CD4-positive, alpha-beta memory T cell (primary cell): ENCODE measurements at places on chromosomes 6 and 20. TPM values are rescaled to one million over a fixed set of nuclear protein-coding genes. Genes with fewer than 3 reads are reported as not detected.
A peak's percentile ranks its signal among the peaks of the same experiment; 100 is the strongest.

GRCh38 chr6:26342106-26343004 lies 22.6 kb upstream of the BTN3A2 start:
- no peak overlapping the region for H3K27ac ChIP-seq
- peak overlapping the region; percentile 40 for H3K4me3 ChIP-seq
- no peaks in the 10 kb centered on the region for H3K36me3 ChIP-seq
- H3K4me1 ChIP-seq, result peaks cover 11% of the 10 kb centered on the region

DNA sequence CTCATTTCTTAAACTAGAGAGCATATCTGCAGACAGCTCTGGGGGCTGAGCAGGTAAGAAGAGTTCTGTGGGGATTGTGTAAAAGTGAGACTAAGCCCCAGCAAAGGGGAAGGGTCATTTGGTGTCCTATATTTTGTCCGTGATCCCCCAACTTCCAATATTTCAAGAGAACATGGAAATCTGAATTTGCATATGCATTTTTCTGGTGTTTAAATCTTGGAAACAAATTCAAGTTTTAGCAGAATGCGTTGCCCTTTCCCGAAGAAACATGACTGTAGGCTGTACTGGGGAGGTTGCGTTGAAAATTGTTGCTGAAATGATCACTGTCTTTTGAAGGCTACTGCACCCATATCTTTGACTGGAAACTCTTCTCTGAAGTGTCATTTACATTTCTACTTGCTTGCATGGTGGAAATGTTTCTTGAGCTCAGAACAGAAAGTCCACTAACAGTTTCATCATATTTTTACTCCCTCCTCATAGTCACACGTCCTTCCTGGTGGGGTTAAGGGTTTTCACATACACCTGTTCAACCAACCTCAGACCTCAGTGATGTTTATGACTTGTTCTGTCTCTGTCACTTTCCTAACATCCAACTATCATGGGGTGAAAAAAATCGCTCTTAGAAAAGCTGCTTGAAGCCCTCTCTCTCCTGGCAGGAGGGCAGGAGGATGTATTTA lies 140.3 kb downstream of the BCAS1 start:
- no peaks in the 10 kb centered on the region for H3K27me3 ChIP-seq
- DNase-seq, result no peak
- H3K4me3 ChIP-seq, result no peak overlapping the region
- H3K36me3 ChIP-seq, result no peaks in the 10 kb centered on the region
- peaks cover 19% of the 10 kb centered on the region for H3K4me1 ChIP-seq

DNA sequence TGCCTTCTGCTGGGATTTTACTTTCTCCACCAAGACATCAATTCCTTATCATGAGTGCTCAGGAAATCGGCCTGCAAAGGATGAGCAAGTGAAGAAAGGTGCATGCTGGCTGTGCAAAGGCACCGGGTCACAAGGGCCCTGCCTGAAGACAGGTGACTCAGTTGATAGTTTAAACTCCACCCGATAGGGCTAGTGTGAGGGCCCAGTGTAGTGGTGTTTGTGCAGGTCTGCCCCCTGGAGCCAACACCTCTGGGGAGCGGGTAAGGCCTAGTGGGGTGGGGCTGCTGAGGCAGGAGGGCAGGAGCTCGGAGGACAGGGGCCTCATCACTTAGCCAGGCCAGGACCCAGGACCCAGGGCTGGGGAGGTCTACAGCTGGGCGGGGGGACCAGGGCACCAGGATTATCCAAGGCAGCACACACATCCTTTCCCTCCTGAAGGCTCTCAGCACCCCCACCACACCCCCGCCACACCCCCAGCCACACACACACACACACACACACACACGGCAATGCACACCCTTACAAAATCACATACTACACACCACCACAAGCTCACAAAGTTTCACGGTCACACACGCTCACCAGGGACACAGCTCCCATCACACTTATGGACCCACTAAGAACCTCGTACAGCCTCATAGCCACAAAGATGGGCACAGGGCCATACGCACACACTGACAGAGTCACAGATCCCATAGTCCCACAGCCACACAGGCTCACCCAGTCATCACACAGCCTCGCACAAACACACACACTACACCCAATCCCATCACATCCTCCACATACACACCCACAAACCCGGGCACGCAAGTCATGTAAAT lies 75.4 kb downstream of the GRM4 start:
- H3K4me1 ChIP-seq, result no peaks in the 10 kb centered on the region
- no peak overlapping the region for H3K4me3 ChIP-seq
- H3K27ac ChIP-seq, result no peak overlapping the region
- H3K27me3 ChIP-seq, result no peaks in the 10 kb centered on the region
- no peaks in the 10 kb centered on the region for H3K36me3 ChIP-seq
- DNase-seq, result no peak

DNA sequence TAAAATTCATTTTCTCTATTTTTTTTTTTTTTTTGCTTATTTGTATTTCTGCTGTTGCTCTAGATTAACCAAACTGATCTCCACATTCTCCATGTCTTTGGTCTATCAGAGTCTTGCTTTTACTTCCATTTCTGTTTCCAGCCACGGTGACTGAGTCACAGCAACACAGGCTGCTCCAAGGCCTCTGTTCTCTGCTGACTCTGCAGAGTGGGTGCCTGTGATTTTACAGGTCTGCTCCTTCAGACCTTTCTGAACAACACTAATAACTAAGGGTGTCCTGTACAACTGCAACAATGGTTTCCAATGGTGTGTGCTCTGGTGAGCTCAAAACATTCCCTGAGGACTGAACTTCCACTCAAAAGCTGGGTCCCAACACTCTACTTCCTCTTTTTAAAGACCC lies 102.3 kb upstream of the BMP2 start:
- no peak for DNase-seq
- H3K4me3 ChIP-seq, result no peak overlapping the region

DNA sequence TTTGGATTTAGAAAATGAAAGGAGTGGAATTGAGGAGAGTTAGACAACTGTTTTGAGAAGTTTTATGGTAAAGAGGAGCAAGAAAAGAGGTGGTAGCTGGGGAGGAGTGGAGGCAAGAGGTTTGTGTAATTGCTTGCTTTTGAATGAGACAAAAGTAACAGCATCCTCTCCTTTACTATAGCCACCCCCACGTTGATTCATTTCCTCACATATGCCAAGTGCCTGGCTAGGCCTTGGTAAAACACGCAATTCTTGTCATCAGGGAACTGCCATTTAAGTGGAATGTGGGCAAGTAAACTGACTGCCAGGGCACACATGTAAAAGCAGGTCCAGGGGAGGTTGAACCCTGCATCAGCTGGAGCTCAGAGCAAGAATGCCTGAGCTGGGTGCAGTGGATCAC lies 4.1 kb downstream of the MTRES1 start:
- no peak overlapping the region for H3K4me3 ChIP-seq
- no peaks in the 10 kb centered on the region for H3K27me3 ChIP-seq
- H3K27ac ChIP-seq, result no peak overlapping the region
- peaks cover 15% of the 10 kb centered on the region for H3K4me1 ChIP-seq
- DNase-seq, result no peak

TMEM151B gene
- not detected for total RNA-seq

RHAG gene
- not detected for total RNA-seq

SNAP91 gene
- not detected for total RNA-seq

HSP90AB1 gene
- total RNA-seq, result 324 TPM
